Left lung (tissue), 14 donors: ENCODE measurements at places on chromosomes 5 and 9. TPM values are rescaled to one million over a fixed set of nuclear protein-coding genes. Genes with fewer than 3 reads are reported as not detected.

Gene WDR38
- polyA plus RNA-seq, result 8.3 TPM

Gene OR1J1
- polyA plus RNA-seq, result not detected

GRCh38 chr9:21527579-21527978, 45.5 kb upstream of the IFNE start:
- no peak overlapping the region for H3K27ac ChIP-seq
- no peak for DNase-seq
- no peaks in the 10 kb centered on the region for H3K4me1 ChIP-seq
- no peak overlapping the region for H3K4me3 ChIP-seq

Gene GOLM1
- 115 TPM for polyA plus RNA-seq

Gene LECT2
- 2.0 TPM for polyA plus RNA-seq

GRCh38 chr5:96776621-96777020, 31.1 kb downstream of the ERAP1 start:
- H3K27ac ChIP-seq, result no peak overlapping the region
- no peaks in the 10 kb centered on the region for H3K27me3 ChIP-seq
- H3K4me1 ChIP-seq, result no peaks in the 10 kb centered on the region
- no peaks in the 10 kb centered on the region for H3K36me3 ChIP-seq
- DNase-seq, result no peak

DNA sequence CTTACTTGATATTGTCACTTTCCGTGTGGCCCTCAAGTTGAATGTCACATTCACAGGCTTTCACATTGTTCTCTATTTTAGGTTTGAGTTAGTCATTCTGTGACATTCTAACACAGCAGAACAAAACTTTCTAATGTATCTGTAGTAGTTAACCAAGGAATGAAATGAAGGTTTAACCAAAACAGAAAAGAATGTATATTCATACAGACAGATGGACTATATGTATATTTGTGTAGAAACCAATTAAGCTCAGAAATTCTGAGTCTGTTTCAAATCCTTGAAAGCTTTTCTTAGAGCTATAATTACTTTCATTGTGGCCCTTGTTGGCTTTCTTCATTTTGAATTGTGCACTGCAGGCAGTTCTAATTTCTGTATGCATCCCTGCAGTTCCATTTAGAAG, 654.7 kb downstream of the LRRC70 start:
- H3K27ac ChIP-seq, result no peak overlapping the region
- DNase-seq, result no peak
- H3K36me3 ChIP-seq, result no peaks in the 10 kb centered on the region
- H3K27me3 ChIP-seq, result no peaks in the 10 kb centered on the region
- no peak overlapping the region for H3K4me3 ChIP-seq

GRCh38 chr5:141686648-141687416, 4.8 kb upstream of the ARAP3 start:
- no peak overlapping the region for H3K4me3 ChIP-seq
- H3K27ac ChIP-seq, result no peak overlapping the region
- H3K27me3 ChIP-seq, result no peaks in the 10 kb centered on the region
- H3K4me1 ChIP-seq, result peaks cover 3% of the 10 kb centered on the region
- DNase-seq, result no peak

Gene PCDHGA5
- polyA plus RNA-seq, result 4.3 TPM

GRCh38 chr5:151676314-151676712, 10.4 kb downstream of the SPARC start:
- H3K4me3 ChIP-seq, result no peak overlapping the region
- no peaks in the 10 kb centered on the region for H3K36me3 ChIP-seq
- H3K27ac ChIP-seq, result peak overlapping the region; percentile 94
- H3K4me1 ChIP-seq, result peaks cover 84% of the 10 kb centered on the region

DNA sequence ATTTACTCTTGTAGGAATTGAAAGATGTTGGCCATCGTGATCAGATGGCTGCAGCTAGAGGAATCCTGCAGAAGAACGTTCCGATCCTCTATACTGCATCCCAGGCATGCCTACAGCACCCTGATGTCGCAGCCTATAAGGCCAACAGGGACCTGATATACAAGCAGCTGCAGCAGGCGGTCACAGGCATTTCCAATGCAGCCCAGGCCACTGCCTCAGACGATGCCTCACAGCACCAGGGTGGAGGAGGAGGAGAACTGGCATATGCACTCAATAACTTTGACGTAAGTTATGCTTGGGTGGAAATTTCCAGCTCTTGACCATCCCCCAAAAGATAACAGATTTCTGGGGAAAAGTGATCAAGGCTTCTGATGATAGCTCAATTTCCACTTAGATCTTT, 50.6 kb downstream of the LRRTM2 start:
- no peak for DNase-seq
- H3K36me3 ChIP-seq, result peaks cover 51% of the 10 kb centered on the region
- no peak overlapping the region for H3K27ac ChIP-seq
- H3K27me3 ChIP-seq, result no peaks in the 10 kb centered on the region

GRCh38 chr5:62727861-62728260, 149.2 kb downstream of the LRRC70 start:
- H3K4me3 ChIP-seq, result no peak overlapping the region
- H3K27me3 ChIP-seq, result no peaks in the 10 kb centered on the region
- H3K27ac ChIP-seq, result no peak overlapping the region
- DNase-seq, result no peak

GRCh38 chr9:68653141-68653595, 51.9 kb upstream of the PIP5K1B start:
- no peak overlapping the region for H3K27ac ChIP-seq
- H3K36me3 ChIP-seq, result no peaks in the 10 kb centered on the region
- DNase-seq, result no peak
- no peaks in the 10 kb centered on the region for H3K4me1 ChIP-seq
- H3K4me3 ChIP-seq, result no peak overlapping the region

GRCh38 chr5:146510559-146511125, 5.3 kb downstream of the GPR151 start:
- DNase-seq, result no peak
- H3K36me3 ChIP-seq, result peaks cover 75% of the 10 kb centered on the region
- H3K27me3 ChIP-seq, result no peaks in the 10 kb centered on the region
- H3K4me3 ChIP-seq, result no peak overlapping the region
- no peak overlapping the region for H3K27ac ChIP-seq
- H3K4me1 ChIP-seq, result no peaks in the 10 kb centered on the region

GRCh38 chr5:23648656-23649055, 141.2 kb downstream of the PRDM9 start:
- H3K27ac ChIP-seq, result no peak overlapping the region
- no peaks in the 10 kb centered on the region for H3K4me1 ChIP-seq
- no peaks in the 10 kb centered on the region for H3K27me3 ChIP-seq
- no peak overlapping the region for H3K4me3 ChIP-seq
- H3K36me3 ChIP-seq, result no peaks in the 10 kb centered on the region

- peaks cover 14% of the 10 kb centered on the region for H3K27me3 ChIP-seq
- DNase-seq, result no peak
- no peak overlapping the region for H3K4me3 ChIP-seq
- H3K36me3 ChIP-seq, result no peaks in the 10 kb centered on the region
- H3K27ac ChIP-seq, result no peak overlapping the region
These were observed 30.2 kb upstream of the NRG2 start for GRCh38 chr5:140073296-140073695.

Gene SLC12A2
- 71.1 TPM for polyA plus RNA-seq

GRCh38 chr5:90518661-90519060, 10.7 kb downstream of the LYSMD3 start:
- no peak overlapping the region for H3K4me3 ChIP-seq
- H3K27ac ChIP-seq, result no peak overlapping the region
- H3K4me1 ChIP-seq, result no peaks in the 10 kb centered on the region
- no peaks in the 10 kb centered on the region for H3K27me3 ChIP-seq
- no peak for DNase-seq

Gene CDC20B
- polyA plus RNA-seq, result 21.8 TPM

DNA sequence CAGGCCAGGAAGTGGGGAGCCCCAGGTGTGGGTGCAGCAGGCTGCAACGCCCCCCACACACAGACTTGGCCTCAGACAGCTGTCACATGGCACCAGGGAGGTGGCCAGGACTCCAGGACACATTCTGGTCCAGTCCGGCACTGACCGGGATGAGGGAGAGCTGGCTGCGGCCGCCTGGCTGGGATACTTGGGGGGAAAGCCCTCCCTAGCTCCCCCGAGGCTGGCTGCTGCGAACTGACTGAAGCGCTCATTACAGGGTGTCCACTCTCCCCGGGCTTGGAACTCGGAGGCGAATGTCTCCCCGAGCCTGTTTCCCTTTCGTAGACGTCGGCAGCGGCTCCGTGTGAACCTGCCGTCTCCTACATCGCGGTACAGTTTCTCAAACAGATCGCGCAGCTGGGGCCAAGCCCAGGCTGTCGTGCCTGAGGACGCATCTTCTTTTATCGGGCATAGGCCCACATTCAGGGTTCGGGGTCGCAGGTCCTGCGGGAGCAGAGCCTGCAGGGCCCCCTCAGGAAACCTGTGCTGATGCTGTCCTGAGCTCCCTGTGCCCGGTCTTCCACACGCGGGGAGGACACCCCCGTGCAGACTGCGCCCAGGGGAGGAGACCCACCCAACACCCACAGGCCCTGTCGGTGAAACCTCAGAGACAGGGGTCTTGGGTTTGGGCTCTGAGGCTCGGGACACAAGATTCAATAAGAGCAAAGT, 19.8 kb downstream of the NACC2 start:
- DNase-seq, result no peak
- H3K4me3 ChIP-seq, result no peak overlapping the region
- peaks cover 16% of the 10 kb centered on the region for H3K36me3 ChIP-seq
- H3K27me3 ChIP-seq, result no peaks in the 10 kb centered on the region
- H3K27ac ChIP-seq, result no peak overlapping the region

Gene FAXDC2
- 54.9 TPM for polyA plus RNA-seq

GRCh38 chr5:171427318-171428167, 8.1 kb downstream of the FGF18 start:
- H3K27ac ChIP-seq, result no peak overlapping the region
- H3K4me1 ChIP-seq, result no peaks in the 10 kb centered on the region
- H3K36me3 ChIP-seq, result no peaks in the 10 kb centered on the region
- H3K4me3 ChIP-seq, result no peak overlapping the region

Gene DRD1
- polyA plus RNA-seq, result 0.09 TPM

Gene PCDHA5
- polyA plus RNA-seq, result 0.07 TPM

DNA sequence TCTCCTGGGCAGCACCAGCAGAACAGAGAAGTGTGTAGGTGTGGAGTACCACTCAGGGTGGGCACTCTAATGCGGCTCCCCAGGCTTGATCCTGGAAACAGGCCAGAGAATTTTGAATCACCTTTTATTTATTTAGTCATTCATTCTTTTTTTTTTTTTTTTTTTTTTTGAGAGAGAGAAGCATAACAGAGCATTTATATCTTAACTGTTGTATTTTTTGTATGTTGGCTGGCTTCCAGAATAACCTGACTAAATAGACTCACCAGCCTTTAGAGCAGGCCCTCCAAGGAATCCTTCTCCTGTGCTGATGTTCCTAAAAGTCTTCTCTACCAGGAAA, 153.4 kb downstream of the PIK3R1 start:
- H3K36me3 ChIP-seq, result no peaks in the 10 kb centered on the region
- no peak overlapping the region for H3K27ac ChIP-seq
- H3K27me3 ChIP-seq, result no peaks in the 10 kb centered on the region
- H3K4me1 ChIP-seq, result peaks cover 22% of the 10 kb centered on the region

DNA sequence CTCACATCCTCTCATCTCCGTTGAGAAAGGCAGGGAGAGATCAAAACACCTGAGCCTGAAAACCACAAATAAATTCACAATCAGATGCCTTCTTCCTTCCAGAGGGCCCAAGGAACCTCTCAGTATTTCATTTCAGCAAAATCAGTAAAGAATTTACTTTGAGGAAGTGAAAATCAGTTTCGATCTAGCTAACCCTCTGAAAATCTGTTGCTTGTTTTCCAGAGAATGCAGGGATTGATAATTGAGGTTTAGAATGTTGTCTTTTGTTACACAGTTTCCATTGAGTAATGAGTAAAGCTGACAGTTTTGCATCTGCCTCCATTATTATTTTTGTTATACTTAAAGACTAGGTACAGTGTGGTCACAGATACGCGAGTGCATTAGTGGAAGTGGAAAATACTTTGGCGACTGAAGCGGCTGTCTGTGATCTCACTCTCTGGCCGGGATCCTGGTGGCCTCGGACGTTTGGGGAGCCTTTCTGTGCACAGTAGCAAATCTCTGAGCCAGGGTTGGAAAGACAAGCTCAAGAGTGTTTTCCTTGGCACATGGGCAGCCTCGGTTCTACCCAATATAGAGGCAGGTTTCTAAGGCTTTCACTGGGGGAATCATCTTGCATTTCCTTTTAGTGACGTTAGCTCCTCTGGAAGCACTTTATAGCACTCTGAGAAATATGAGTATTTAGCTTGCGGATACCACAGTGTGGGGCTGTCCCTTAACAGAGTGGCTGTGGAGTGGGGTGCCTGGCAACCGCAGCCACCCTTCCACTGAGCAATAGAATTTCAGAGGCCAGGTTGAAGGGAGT, 32.2 kb upstream of the ANGPTL2 start:
- H3K36me3 ChIP-seq, result no peaks in the 10 kb centered on the region
- DNase-seq, result peak; percentile 66
- no peaks in the 10 kb centered on the region for H3K4me1 ChIP-seq
- H3K27ac ChIP-seq, result no peak overlapping the region
- no peak overlapping the region for H3K4me3 ChIP-seq

Gene OR13C8
- polyA plus RNA-seq, result not detected

Gene ACSL6
- polyA plus RNA-seq, result 0.98 TPM

Gene DMRT3
- not detected for polyA plus RNA-seq

Gene COL27A1
- polyA plus RNA-seq, result 170 TPM

Gene SMIM32
- 0.40 TPM for polyA plus RNA-seq

GRCh38 chr5:139698490-139699146, 50.5 kb downstream of the CXXC5 start:
- no peak overlapping the region for H3K4me3 ChIP-seq
- DNase-seq, result peak; percentile 69
- H3K27me3 ChIP-seq, result peaks cover 61% of the 10 kb centered on the region
- peaks cover 28% of the 10 kb centered on the region for H3K4me1 ChIP-seq
- H3K36me3 ChIP-seq, result no peaks in the 10 kb centered on the region
- peak overlapping the region; percentile 76 for H3K27ac ChIP-seq

Gene IFNA2
- not detected for polyA plus RNA-seq

Gene HAND1
- not detected for polyA plus RNA-seq

DNA sequence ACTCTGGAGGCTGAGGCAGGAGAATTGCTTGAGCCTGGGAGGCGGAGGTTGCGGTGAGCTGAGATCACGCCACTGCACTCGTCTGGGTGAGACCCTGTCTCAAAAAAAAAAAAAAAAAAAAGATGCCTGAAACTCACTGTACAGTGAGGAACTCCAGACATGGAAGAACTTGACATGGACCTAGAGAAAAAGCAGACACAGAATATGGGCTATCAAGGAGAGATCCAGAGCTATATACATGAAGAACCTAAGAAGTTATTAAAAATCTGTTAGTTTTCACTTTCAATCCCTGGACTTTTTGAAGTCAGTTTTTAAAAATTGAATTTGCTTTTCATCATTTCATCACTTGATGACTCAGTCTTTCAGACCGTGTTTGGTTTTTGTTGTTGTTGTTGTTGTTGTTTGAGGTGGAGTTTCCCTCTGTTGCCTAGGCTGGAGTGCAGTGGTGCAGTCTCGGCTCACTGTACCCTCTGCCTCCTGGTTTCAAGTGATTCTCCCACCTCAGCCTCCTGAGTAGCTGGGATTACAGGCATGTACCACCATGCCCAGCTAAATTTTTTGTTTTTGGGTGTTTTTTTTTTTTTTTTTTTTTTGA, 20.3 kb downstream of the PAIP2 start:
- no peak overlapping the region for H3K27ac ChIP-seq
- no peaks in the 10 kb centered on the region for H3K27me3 ChIP-seq
- peaks cover 3% of the 10 kb centered on the region for H3K36me3 ChIP-seq
- DNase-seq, result no peak
